ENCODE measurements at places on chromosomes 3 and 15. TPM values are rescaled to one million over a fixed set of nuclear protein-coding genes. Genes with fewer than 3 reads are reported as not detected.

DNA sequence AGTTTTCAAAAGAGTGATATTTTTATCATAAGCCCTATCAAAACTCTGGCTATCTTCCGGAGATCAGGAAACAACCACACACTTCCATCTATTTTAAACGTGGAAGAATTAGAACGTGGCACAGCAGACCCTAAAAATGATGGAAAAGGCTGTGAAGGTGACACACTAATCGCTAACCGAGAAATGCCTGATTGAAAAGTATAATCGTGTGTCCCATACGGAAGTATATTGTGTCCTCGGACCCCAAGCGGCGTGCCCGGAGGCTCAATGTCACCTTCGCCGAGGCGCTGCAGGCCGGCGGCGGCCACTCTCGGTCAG is 642 bp downstream of the COX5A start:
- H3K4me1 ChIP-seq: peaks cover 42% of the 10 kb centered on the region
- peak overlapping the region; percentile 74 for H3K27ac ChIP-seq
- H3K27me3 ChIP-seq: no peaks in the 10 kb centered on the region
- peak overlapping the region; percentile 98 for H3K4me3 ChIP-seq

DNA sequence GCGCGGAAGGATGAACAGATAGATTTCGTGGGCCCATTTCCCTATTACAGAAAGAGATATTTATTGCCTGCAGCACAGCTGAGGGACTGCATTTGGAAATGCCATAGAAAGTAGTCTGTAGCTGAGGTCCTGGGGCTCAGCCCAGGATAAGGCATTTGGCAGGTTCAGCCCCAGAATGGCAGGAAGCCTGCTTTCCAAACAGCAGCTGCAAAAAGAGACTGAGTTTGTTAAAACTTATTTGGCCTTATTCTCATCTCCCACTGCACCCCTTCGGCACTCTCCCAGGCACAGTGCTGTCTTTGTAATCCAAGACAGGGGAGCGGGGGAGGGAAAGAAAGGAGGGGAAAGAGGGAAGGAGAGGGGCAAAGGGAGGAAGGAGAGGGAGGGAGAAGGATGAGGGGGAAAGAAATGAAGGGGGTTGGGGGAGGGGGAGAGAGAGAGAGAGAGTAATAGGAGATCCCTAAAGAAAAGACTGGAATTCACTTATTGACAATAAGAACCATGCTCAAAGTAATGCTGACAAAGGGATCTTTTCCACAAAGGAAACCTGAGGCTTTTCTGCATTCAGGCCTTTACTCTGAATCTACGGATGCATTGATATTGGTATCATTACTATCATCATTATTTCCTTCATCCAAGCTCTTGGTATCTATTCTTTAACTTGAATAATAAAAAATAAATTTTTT is 94.0 kb upstream of the LRRN1 start:
- no peak overlapping the region for H3K27ac ChIP-seq
- H3K27me3 ChIP-seq: no peaks in the 10 kb centered on the region
- H3K4me3 ChIP-seq: no peak overlapping the region

DNA sequence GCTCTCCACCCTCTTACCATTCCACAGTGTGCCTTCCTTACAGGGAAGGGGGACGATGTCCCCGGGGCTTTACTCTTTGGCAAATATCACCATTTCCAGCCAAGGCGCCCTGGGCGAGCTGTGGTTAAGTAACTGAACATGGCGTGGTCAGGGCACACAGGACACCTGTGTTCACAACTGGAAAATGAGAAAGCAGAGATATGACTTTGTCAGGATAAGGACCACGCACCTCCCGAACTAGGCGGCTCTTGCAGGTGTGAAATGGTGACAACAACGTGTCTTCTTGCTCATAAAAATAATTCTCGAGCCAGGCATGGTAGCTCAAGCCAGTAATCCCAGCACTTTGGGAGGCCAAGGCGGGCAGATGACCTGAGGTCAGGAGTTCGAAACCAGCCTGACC is 154.8 kb downstream of the LRRC28 start:
- no peak overlapping the region for H3K4me3 ChIP-seq
- no peak for DNase-seq
- H3K36me3 ChIP-seq: no peaks in the 10 kb centered on the region
- H3K27me3 ChIP-seq: no peaks in the 10 kb centered on the region
- H3K27ac ChIP-seq: no peak overlapping the region

DNA sequence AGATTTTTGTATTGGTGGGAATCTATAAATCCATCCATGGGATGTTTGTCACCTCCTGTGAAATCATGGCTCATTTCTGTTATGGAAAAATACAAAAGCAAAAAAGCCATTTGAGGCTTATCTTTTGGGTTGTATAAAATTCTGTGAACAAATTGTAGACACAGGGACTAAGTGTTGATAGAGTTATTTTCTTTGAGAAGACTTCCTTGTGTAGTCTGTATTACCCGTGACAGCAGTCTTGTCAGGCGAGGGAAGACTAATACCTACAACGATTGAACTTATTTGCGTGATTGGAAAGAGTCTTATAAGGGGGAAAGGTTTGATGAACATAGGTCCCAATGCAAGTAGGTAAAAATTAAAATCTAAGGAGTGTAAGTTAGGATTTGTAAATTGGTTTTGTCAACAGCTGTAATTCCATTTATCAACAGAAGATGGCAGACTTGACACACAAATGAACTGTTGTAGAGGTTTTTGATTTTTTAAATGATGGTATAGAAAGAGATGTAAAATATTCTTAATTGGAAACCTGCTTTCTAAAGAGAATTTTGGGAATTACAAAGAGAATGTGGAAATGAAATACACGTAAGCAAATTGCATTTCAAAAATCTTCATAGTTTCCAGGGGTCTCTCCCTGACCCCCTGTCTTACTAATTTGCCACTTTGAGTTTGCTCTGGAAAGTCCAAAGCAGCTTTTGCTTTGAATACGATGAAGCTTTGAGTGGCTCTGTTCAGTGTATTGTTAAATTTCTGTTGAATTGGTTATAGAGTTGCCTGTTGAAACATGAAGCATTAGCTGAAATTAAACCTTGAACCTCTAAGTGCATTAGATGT is 33.2 kb downstream of the SLC25A26 start:
- no peaks in the 10 kb centered on the region for H3K27me3 ChIP-seq
- no peaks in the 10 kb centered on the region for H3K4me1 ChIP-seq
- H3K4me3 ChIP-seq: no peak overlapping the region
- no peak overlapping the region for H3K27ac ChIP-seq
- peak; percentile 46 for DNase-seq

- no peak overlapping the region for H3K27ac ChIP-seq
- H3K36me3 ChIP-seq: no peaks in the 10 kb centered on the region
- no peak overlapping the region for H3K4me3 ChIP-seq
- H3K4me1 ChIP-seq: no peaks in the 10 kb centered on the region
These were observed 19.4 kb upstream of the UBE2E2 start for GRCh38 chr3:23183731-23184130.

GRCh38 chr3:87270908-87271700 is 5.3 kb downstream of the POU1F1 start:
- no peak overlapping the region for H3K4me3 ChIP-seq
- no peak for DNase-seq
- H3K36me3 ChIP-seq: no peaks in the 10 kb centered on the region
- no peaks in the 10 kb centered on the region for H3K4me1 ChIP-seq

PRSS50 gene
- not detected for polyA plus RNA-seq

POPDC2 gene
- 2.5 TPM for polyA plus RNA-seq

Data from CD4-positive, CD25-positive, alpha-beta regulatory T cell (primary cell).